ENCODE measurements at places on chromosomes 13 and 19. TPM values are rescaled to one million over a fixed set of nuclear protein-coding genes. Genes with fewer than 3 reads are reported as not detected.

The CLDN10 gene
- not detected for total RNA-seq

The WDR87 gene
- not detected for total RNA-seq

The IL17D gene
- not detected for total RNA-seq

The TRAPPC5 gene
- total RNA-seq = 88.2 TPM

The TECR gene
- total RNA-seq = 120 TPM

Measured in activated CD4-positive, alpha-beta memory T cell treated with anti-CD3 and anti-CD28 coated beads for 36 hours (primary cell).